ENCODE measurements at places on chromosomes 13 and 19.
A peak's percentile ranks its signal among the peaks of the same experiment; 100 is the strongest.

- no peaks in the 10 kb centered on the region for H3K27me3 ChIP-seq
- no peak for DNase-seq
- H3K4me3 ChIP-seq, result no peak overlapping the region
- H3K4me1 ChIP-seq, result peaks cover 67% of the 10 kb centered on the region
Measured at GRCh38 chr19:34188408-34188807, 16.1 kb downstream of the LSM14A start.

DNA sequence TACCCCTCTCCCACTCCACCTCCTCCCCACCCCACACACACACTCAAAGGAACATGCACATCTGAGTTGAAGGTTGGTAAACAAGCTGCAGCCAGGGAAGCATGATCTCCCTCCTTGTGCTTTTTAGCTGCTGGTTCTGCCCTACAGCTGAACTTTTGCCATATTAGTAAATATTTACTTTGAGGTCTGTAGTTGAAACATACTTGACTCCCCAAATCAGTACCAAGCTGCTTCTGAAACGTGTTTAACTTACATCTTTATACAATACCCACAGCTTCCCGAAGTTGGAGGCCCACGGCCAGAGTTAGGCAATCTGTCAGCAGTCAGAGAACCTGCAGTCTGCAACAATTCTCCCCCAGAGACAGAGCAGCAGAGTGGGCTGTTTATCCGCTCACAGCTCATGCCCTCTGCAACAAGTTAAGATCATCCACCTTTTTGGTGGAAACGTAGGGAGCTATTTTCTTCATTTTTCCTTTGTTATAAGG lies 1.5 kb upstream of the PCDH20 start:
- peaks cover 53% of the 10 kb centered on the region for H3K27me3 ChIP-seq
- DNase-seq, result no peak
- H3K27ac ChIP-seq, result no peak overlapping the region
- H3K4me3 ChIP-seq, result no peak overlapping the region
- no peaks in the 10 kb centered on the region for H3K36me3 ChIP-seq
- no peaks in the 10 kb centered on the region for H3K4me1 ChIP-seq

GRCh38 chr13:24995225-24995804 lies 100.6 kb upstream of the PABPC3 start:
- DNase-seq, result peak; percentile 47
- H3K36me3 ChIP-seq, result no peaks in the 10 kb centered on the region
- no peak overlapping the region for H3K4me3 ChIP-seq
- H3K4me1 ChIP-seq, result peaks cover 3% of the 10 kb centered on the region
- H3K27ac ChIP-seq, result no peak overlapping the region
- H3K27me3 ChIP-seq, result peaks cover 20% of the 10 kb centered on the region

DNA sequence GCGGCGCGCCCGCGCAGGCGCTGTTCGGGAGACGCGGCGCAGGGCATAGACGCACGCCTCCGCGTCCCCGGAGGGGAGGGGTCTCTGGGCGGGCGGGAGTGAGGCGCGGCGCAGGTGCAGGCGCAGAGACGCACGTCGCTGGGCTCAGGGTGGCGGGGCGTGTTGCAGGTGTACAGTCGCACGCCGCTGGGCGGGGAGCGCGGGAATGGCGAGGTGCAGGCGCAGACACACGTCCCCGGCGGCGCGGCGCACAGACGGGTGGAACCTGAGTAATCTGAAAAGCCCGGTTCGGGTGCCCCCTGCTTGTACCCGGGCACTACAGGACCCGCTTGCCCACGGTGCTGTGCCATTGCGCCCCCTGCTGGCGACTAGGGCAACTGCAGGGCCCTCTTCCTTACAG lies 44.7 kb downstream of the PLPP2 start:
- H3K4me3 ChIP-seq, result no peak overlapping the region
- no peaks in the 10 kb centered on the region for H3K4me1 ChIP-seq
- DNase-seq, result peak; percentile 47
- peaks cover 3% of the 10 kb centered on the region for H3K27me3 ChIP-seq
- H3K27ac ChIP-seq, result no peak overlapping the region

DNA sequence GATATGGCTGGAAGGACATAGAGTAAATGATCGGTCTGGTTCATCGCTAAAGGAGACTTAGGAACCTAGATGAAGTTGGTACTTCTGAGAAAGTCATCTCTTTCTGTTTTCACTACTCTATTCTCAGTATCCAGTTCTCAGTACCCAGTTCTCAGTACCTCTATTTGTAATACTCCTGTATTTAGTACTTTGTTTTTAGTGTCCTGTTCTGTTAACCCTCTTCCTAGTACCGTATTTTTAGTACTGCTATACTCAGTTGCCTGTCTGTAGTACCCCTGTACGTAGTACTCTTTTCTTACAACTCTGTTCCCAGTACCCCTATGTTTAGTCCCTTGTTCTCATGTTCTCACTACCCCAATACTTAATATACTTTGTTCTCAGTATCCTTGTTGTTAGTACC lies 1.2 kb downstream of the RFXAP start:
- peak overlapping the region; percentile 95 for H3K27ac ChIP-seq
- no peaks in the 10 kb centered on the region for H3K27me3 ChIP-seq
- H3K36me3 ChIP-seq, result peaks cover 16% of the 10 kb centered on the region
- DNase-seq, result no peak
- H3K4me1 ChIP-seq, result peaks cover 58% of the 10 kb centered on the region
- peak overlapping the region; percentile 90 for H3K4me3 ChIP-seq

DNA sequence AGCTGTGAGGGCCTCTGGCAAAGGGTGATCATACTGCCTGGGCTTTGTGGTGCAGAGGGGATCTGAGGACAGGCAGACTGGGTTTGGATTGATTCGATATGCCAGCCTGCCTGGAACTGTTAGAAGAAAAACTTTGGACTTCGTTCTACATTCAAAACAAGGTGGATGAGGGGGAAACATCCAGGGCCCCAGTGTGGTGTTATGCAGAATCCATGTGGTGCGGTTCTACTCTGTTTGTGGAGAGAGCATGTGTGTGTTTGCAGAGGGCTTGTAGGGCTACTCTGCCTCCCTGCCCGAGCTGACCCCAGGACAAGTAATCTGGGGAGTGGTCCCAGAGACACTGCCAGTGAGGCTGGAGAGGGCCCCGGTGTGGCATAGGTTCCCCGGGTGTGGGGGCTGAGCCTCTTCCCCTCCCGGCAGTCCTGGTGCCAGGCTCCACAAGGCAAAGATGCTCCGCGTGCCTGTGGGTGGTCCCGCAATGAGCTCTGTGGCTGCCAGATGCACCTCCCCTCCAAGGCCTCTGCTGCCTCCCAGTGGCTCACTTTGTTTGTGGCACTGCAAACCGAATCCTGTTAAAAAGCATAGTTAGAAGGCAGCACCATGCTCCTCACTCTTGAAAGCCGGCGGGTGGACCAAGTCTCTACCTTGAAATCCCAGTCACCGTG lies 22.3 kb upstream of the TFDP1 start:
- peaks cover 27% of the 10 kb centered on the region for H3K27me3 ChIP-seq
- DNase-seq, result peak; percentile 60
- peaks cover 4% of the 10 kb centered on the region for H3K4me1 ChIP-seq
- H3K27ac ChIP-seq, result no peak overlapping the region
- H3K36me3 ChIP-seq, result no peaks in the 10 kb centered on the region

- H3K4me1 ChIP-seq, result peaks cover 57% of the 10 kb centered on the region
- H3K27me3 ChIP-seq, result no peaks in the 10 kb centered on the region
- no peaks in the 10 kb centered on the region for H3K36me3 ChIP-seq
- H3K27ac ChIP-seq, result no peak overlapping the region
- peak; percentile 68 for DNase-seq
- no peak overlapping the region for H3K4me3 ChIP-seq
Measured at GRCh38 chr19:2613507-2614295, 88.8 kb downstream of the GNG7 start.

- H3K36me3 ChIP-seq, result peaks cover 61% of the 10 kb centered on the region
- H3K27ac ChIP-seq, result peak overlapping the region; percentile 83
- H3K27me3 ChIP-seq, result no peaks in the 10 kb centered on the region
- H3K4me1 ChIP-seq, result peaks cover 80% of the 10 kb centered on the region
- peak overlapping the region; percentile 30 for H3K4me3 ChIP-seq
- DNase-seq, result no peak
Measured at GRCh38 chr13:99289271-99289670, 17.9 kb downstream of the GPR183 start.

GRCh38 chr13:45416516-45417128 lies 1.6 kb downstream of the SLC25A30 start:
- H3K27me3 ChIP-seq, result no peaks in the 10 kb centered on the region
- H3K27ac ChIP-seq, result peak overlapping the region; percentile 96
- peaks cover 22% of the 10 kb centered on the region for H3K4me1 ChIP-seq
- DNase-seq, result no peak
- peaks cover 2% of the 10 kb centered on the region for H3K36me3 ChIP-seq

- peak overlapping the region; percentile 98 for H3K27ac ChIP-seq
- peak; percentile 80 for DNase-seq
- no peaks in the 10 kb centered on the region for H3K27me3 ChIP-seq
- peaks cover 20% of the 10 kb centered on the region for H3K36me3 ChIP-seq
Measured at GRCh38 chr19:43594710-43595604, 977 bp downstream of the IRGQ start.

DNA sequence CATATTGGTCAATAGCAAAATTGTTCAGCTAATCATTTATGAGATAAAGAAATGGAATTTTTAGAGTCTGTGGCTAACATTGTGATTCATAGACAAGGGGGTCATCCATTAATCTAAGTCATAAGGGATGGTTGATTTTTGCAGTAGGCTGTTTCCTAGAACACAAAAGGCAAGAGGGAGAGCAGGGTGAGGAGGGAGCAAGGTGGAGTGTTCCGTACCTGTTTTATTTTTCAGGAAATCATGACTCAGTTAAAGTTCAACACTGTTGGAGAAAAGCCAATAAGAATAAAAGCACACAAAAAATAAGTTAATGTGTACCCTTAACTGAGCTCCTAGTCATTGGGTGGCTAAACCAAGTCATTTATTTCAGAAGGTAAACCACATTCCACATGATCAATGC lies 512.4 kb upstream of the ATXN8OS start:
- H3K27me3 ChIP-seq, result no peaks in the 10 kb centered on the region
- H3K4me1 ChIP-seq, result no peaks in the 10 kb centered on the region
- H3K36me3 ChIP-seq, result no peaks in the 10 kb centered on the region
- no peak for DNase-seq
- no peak overlapping the region for H3K27ac ChIP-seq
- no peak overlapping the region for H3K4me3 ChIP-seq

DNA sequence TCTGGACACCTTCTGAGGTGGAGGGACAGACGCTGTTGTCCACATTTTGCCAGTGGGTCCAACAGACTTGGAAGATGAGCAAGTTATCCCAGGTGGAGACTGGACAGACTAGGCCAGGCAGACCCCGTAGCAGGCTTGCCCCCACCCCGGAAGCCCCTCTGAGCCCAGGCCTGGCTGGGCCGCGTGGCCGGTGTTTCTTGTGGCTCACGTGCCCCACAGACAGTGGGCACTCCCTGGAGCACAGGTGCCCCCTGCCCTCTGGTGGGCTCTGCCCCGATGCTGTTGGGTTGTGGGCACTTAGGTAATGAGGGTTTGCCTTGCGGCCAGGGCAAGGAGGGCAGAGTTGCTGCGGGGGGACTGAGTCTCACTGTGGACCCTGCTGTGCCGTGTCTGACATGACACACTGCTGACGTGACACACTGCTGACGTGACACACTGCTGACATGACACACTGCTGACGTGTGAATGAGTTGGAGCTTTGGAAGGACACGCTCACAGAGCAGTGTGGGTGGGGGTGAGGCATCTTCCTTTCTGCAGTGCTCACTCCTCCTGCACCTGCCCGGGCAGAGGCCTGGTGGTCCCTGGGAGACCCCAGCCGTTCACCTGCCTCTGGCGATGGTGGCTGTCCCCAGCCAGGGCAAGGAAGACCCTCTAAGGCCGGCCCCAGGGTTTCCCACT lies 25.1 kb downstream of the DOT1L start:
- no peak overlapping the region for H3K4me3 ChIP-seq
- H3K27me3 ChIP-seq, result no peaks in the 10 kb centered on the region
- no peak for DNase-seq

- no peaks in the 10 kb centered on the region for H3K36me3 ChIP-seq
- no peak overlapping the region for H3K4me3 ChIP-seq
- no peaks in the 10 kb centered on the region for H3K4me1 ChIP-seq
- H3K27me3 ChIP-seq, result peaks cover 4% of the 10 kb centered on the region
- no peak overlapping the region for H3K27ac ChIP-seq
- no peak for DNase-seq
Measured at GRCh38 chr19:29499921-29500590, 25.7 kb upstream of the VSTM2B start.

DNA sequence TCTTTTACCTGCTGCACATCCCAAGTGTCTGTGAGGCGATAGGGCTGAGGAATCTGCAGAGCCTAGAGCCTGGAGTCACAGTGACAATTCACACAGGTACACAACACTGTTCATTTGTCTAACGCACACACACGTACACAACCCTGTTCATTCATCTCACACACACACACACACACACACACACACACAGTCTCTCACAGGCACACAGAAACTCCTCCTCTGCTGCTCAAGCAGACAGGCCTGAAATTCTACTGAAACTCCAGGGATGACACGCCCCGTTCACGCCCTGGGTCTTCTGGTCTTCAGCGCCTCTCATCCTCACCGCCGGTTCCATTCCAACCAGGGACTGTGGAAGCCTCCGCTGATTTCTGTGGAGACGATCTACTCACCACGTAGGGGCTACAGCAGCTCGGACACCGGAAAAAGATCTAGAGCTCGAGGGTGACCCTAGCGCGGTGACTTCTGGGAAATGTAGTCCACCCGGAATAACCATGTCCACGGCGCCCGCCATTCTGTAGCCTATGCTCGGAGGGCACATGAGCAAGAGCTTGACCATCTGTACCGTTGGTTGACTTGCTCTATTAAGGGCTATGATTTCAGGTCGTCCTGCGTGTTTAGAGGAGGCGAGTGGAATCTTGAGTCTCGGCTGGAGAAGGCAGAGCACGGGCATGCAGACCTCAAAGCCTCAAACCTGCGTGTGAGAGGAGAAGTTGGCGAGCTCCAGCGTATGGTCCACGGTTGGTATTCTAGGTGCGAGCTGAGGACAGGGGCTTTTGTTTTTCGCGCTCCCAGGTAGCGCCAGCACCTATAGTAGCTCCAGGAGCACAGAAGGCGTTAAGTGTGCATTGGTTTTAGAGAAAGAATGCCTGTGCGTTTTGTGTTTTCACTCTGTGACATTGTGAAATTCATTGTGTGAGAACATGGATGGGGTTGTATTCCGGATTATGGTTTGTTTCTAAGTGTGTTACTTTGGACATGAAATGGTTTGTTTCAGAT lies 33.4 kb downstream of the ZNF45 start:
- H3K4me1 ChIP-seq, result peaks cover 11% of the 10 kb centered on the region
- H3K27me3 ChIP-seq, result no peaks in the 10 kb centered on the region
- peak; percentile 65 for DNase-seq
- peak overlapping the region; percentile 89 for H3K4me3 ChIP-seq
- H3K36me3 ChIP-seq, result peaks cover 76% of the 10 kb centered on the region

- DNase-seq, result no peak
- no peak overlapping the region for H3K4me3 ChIP-seq
- no peaks in the 10 kb centered on the region for H3K36me3 ChIP-seq
- H3K4me1 ChIP-seq, result no peaks in the 10 kb centered on the region
- H3K27me3 ChIP-seq, result peaks cover 4% of the 10 kb centered on the region
- H3K27ac ChIP-seq, result no peak overlapping the region
Measured at GRCh38 chr13:93927431-93927830, 552.1 kb downstream of the DCT start.

GRCh38 chr19:8017808-8018207 lies 12.4 kb upstream of the ELAVL1 start:
- no peak overlapping the region for H3K27ac ChIP-seq
- no peaks in the 10 kb centered on the region for H3K27me3 ChIP-seq
- peak; percentile 34 for DNase-seq
- peaks cover 1% of the 10 kb centered on the region for H3K36me3 ChIP-seq
- H3K4me1 ChIP-seq, result peaks cover 5% of the 10 kb centered on the region

Data from activated naive CD8-positive, alpha-beta T cell treated with anti-CD3 and anti-CD28 coated beads for 36 hours (primary cell).